Stimulated activated CD8-positive, alpha-beta memory T cell treated with anti-CD3 and anti-CD28 coated beads, Interleukin-2, amount 100 ng/mL, for 48 hours (primary cell): ENCODE measurements at places on chromosomes 12 and 14.
A peak's percentile ranks its signal among the peaks of the same experiment; 100 is the strongest.

DNA sequence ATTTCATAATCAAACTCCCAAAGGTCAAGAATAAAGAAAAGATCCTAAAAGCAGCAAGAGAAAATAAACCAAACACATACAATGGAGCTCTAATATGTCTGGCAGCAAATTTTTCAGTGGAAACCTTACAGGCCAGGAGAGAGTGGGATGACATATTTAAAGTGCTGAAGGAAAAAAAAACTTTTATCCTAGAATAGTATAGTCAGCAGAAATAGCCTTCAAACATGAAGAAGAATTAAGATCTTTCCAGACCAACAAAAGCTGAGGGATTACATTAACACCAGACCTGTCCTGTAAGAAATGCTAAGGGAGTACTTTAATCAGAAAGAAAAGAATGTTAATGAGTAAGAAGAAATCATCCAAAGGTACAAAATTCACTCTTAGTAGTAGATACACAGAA, 215.7 kb upstream of the IGF1 start:
- no peak for DNase-seq

- DNase-seq = no peak
Measured at GRCh38 chr12:32944195-32944594, 47.6 kb upstream of the PKP2 start.

DNA sequence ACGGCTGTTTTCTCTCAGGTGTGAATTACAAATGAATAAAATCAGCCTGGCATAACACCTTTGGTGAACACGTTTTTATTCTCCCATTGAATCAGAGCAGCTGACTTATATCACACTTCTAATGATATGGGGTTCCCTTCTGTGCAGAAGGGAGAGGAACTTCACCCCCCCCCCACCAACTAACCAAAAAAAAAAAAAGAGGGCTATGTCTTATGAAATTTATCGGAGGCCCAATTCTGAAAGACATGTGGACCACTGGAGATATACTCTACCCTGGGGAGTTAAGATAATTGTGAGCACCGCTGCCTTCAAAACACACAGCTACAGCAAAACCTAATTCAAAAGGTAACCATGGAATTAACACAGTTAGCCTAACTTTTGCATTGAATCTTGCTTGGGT, 4.6 kb downstream of the BCL11B start:
- no peak for DNase-seq

- DNase-seq = no peak
Measured at GRCh38 chr14:22531451-22532344, 57.3 kb downstream of the DAD1 start.

- DNase-seq = peak; percentile 3
Measured at GRCh38 chr12:105279460-105280056, 43.6 kb upstream of the APPL2 start.

DNA sequence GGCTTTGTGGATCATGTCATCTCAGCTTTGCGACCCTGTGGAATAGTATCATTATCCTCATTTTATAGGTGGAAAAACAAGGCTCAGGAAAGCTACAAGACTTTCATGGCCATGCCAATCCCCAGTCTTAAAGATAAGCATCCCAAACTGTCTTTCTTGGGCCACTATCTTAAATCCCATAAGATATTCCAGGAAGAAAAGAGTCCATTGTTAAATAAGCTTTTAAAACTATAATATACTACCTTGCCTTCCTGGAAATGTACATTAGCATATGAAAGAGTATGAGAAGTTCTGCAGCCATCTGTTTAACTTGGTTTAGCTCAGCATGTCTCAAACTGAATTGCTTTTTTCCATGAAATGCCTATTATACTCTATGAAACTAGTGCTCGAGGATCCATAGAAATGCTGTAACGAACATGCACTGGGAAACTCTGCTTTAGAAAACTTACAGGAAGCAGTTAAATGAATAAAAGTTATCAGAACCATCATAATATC, 77.1 kb downstream of the B4GALNT3 start:
- no peak for DNase-seq

DNA sequence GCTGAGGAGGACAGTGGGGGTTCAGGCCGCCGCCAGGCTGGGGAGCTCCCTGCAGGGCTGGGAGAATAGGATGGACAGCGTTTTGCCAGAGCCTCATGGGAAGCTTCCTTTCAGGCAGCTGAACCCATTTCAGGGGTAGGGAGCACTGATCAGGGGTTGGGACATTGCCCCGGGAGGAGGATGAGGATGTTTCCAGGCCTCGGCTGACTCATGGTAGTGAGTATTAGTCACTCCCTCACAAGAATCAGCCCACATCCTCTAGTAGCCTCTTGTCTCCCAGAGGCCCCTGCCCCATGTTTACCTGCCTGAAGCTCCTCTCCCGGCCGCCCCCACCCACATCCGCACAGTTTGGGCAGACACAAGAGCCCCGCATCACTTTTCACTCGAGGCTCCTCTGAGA, 89.8 kb downstream of the ZFP36L1 start:
- DNase-seq = no peak

DNA sequence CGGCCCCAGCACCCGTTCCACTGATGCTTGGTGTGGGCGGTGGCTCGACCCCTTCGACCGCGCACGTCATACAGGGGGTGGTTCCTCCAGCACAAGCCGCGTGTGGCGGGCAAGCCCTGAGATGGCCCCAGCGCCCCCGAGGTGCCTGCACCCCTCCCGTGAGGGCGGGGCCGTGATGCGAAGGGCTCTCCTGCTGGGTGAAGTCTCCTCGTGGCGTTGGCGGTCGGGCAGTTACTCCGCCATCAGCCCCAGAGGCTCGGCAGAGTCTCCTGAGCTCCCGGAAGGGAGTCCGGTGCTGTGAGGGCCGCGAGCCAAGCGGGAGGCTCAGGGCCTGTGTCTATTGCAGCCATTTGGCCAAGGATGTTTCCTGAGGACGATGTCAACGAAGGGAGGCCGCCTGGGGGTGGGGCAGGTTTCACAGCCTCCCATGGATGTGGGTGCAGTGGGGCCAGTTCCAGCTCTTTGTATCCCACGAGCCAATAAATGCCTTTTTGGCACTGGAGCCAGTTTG, 78.1 kb upstream of the GALNT9 start:
- no peak for DNase-seq

GRCh38 chr12:109541413-109541726, 31.9 kb downstream of the MMAB start:
- DNase-seq = no peak

GRCh38 chr12:2294651-2295475, 242.1 kb downstream of the CACNA1C start:
- no peak for DNase-seq

DNA sequence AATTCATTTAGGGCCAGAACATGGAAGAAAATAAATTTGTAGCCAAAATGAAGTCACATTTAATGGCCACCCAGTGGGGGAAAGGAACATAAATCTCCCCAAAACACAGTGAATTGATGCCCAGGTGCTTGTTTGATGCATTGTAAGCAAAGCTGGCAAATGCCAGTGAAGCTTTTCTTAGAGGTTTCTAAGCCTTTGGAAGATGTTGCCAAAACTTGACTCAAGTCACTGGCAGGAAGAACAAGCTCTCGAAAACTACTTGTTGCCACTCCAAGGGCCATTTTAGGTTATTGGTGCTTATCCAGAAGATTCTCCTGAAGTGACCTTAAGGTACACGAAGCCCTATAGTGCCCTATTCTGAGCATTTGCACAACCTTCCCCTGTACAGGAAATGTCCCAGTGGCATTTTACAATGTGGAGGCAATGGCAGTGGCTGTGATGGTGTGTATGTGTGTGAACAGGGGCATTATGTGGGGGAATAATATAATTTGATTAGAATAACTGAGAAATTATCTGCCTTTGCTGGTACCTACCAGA, 89.5 kb upstream of the NOVA1 start:
- DNase-seq = no peak

- DNase-seq = no peak
Measured at GRCh38 chr14:92510972-92511371, 2.6 kb upstream of the RIN3 start.

DNA sequence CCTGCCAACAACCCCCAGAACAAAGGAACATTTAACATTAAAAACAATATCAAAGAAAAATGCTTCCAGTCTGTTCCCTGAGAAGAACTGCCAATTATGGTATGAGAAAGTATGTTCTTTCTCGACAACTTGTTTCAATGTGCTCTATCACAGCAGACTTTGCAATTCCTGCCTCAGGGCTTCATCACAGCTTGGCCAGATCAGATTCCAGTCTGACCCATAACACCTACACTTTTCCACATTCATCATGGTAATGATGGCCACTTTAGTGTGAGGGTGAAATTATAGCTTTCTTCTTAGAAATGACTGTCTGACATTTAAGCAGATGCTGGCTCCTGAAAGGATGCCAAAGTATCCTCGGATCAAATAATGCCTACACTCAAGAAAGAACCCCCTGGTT, 17.0 kb downstream of the NEK9 start:
- no peak for DNase-seq
